Left kidney (tissue), 8 donors: ENCODE measurements at places on chromosomes 4 and X.

GRCh38 chr4:7792616-7793015, 147.0 kb downstream of the AFAP1 start:
- DNase-seq = no peak

- DNase-seq = no peak
Observed at GRCh38 chr4:137000432-137000831, 531.9 kb downstream of the PCDH18 start.

DNA sequence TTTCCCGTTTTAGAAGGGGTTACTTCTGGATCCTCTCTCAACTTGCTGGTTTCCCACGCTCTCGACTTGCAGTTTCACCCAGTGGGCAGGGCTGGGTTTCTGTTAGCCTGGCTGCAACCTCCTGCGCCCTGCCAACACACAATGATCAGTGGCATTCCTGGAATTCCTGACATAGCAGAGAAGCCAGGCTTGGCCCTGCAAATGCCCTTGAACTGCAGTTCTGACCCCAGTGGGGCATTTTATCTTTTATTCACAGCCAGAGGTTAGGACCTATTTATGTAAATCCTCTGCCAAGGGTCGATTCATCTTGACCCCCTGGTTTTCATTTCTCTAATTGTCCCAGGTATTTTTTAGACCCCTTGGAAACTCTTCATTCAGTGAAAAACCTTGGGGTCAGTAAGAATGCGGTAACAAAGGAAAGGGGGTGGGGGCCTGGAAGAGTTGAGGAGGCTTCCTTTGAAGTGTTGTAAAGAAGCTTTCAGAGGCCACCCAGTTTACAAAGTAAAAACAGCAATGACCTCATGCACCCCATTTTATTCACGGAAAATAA, 217.6 kb downstream of the ZNF674 start:
- DNase-seq = peak; percentile 40

- DNase-seq = no peak
Observed at GRCh38 chr4:103098341-103098740, 1.3 kb downstream of the BDH2 start.

DNA sequence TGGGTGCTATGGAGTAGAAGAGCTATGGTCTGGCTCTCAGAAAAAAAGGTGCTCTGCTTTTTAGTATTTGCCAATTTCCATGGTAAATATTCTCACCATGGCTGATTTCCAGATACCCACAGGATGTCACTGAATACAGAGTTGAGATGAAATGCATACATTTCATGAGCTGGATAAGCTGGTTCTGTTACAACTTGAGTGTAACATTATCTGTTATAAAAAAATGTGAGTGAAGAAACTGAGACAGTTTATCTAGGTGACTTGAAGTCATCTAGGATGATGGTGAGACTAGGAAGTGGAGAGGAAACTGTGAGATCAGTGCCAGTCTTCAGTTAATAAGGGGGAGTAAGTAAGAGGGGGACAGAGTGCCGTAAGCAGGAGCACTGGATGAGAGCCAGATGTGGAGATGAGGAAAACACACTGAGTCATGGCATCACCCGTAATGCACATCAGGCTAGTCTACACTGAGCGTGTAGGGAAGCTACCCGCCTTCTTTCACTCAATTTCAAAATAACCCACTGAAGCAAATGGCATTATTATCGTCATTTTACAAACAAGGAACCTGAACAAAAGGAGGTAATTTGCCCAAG, 5.0 kb downstream of the HPSE start:
- no peak for DNase-seq

DNA sequence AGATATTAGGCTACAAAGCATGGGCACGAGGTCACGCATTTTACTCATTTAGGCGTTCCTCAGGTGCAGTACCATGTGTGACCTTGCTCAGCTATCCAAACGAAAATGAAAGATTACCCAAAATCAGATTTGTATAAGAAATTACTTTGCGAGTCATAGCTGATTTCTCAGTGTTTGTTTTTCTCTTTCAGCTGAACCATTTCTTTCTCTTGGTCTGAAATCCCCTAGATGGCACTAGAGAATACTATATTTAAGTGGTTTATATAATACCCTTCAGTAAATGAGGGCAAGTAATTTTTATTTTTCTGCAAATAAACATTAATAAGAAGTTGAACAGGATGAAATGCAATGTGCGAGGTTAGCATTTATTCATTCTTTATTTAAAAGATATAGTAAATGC, 496.6 kb downstream of the STIM2 start:
- DNase-seq = no peak

GRCh38 chrX:1481636-1482529, 29.2 kb upstream of the ASMTL start:
- peak; percentile 46 for DNase-seq

DNA sequence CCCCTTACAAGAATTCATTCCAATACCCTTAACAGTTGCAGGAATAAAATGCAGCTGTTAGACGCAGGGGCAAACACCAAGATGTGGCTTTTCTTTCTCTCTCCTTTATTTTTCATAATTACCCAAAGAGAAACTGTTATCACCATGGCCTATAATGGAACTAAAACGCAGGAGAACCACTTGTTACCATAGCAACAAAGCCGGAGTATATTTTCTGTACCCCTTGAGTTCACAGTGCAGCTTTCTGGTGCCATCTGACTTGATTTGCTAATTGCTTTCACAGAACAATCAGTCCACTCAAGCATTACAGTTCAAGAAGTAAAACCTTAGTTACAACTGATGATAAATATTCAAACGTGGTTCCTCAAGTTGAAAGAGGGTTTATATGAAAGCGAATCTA, 157.9 kb downstream of the AMELX start:
- no peak for DNase-seq

DNA sequence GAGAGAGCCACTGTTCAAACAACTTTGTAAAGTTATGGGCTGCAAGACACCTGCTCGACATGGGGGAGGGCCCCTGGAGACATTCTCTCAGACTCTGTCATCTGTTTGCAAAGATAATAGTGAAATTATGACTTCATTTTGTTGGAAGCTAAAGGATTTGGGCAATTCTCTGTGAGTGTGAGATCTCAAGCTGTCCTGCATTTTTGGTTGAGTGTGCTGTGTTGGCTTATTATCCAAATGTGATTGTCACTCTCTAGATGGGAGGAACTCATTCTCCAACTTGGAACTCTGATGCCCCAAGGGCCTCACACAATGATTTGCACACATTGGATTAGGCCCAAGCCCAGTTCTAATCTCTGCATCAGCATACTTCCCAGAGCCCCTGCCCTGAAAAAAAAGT, 63.7 kb downstream of the STK32B start:
- no peak for DNase-seq

DNA sequence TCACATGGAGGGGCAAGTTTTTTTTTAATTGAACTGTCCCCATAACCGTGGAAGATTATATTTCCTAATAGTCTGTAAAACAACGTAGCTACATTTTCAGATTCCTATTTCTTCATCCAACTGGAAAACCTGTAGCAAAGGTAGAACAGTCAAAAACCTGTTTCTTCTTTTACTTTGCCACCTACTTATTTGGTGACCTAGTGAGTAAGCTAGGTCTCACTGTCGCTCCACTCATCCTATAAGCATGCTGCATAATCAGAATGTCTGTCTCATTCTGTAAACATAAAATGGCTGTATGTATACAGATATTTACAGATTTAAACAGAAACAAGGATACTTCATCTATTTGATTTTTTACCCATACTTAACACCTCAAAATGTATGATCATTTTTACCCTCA, 20.4 kb downstream of the MAML3 start:
- DNase-seq = no peak

GRCh38 chr4:185039508-185040273, 21.4 kb downstream of the HELT start:
- DNase-seq = no peak

DNA sequence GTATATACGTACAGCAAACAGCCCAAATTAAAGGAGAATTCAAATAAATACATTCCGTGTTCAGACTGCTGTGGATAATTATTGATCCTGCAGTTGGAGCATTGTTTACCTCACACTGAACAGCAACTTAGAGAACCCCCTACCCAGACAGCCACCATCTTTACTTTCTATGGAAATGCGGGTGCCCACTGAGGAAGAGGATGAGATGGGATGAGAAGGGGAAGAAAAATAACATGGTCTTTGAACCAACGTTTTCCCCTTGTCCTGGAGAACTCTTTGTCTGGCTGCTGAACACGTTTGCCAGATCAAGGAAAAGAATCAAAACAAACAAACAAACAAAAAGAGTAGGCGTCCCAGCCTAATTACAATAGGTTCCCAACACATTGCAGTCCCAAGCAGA, 1.5 kb downstream of the TSPAN5 start:
- DNase-seq = no peak

DNA sequence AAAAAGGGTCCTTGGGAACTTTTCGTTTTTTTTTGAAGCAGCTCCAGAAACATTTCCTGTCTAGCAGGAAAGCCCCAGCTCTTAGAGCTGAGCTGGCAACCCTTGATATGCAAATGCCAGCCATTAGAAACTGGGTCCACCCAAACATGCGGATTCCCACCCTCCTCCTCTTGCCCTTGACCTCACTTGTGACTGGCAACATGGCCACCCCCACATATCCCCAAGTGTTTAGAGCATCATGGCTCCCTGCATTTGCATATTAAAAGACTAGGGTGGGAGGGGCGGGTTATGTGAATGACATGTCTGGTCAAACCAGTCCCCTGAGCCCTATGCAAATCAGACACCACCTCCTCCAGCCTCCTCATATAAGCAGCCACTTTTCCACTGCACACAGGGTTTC, 671.1 kb downstream of the FAT4 start:
- DNase-seq = no peak

GRCh38 chr4:154958621-154959358, 177.7 kb downstream of the RBM46 start:
- no peak for DNase-seq

- DNase-seq = no peak
Observed at GRCh38 chr4:121390335-121390734, 9.5 kb upstream of the QRFPR start.

DNA sequence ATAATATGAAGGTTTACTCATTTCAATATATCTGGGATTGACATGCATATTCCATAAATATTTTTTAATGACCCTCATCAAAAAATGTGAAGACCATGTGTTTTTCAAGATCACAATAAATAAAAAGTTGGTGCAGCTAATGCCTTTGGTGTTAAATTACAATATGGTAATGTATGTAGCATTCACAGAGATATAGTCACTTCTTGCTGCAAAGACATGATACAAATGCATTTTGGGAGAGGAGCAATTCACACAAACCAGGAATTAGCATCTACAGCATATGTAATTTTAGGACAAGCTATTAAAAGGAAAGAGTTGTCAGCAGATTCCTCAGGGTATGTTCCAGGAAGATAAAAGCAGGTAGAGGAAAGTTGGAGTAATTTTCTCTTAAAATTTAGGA, 734.5 kb upstream of the HTR2C start:
- DNase-seq = no peak

DNA sequence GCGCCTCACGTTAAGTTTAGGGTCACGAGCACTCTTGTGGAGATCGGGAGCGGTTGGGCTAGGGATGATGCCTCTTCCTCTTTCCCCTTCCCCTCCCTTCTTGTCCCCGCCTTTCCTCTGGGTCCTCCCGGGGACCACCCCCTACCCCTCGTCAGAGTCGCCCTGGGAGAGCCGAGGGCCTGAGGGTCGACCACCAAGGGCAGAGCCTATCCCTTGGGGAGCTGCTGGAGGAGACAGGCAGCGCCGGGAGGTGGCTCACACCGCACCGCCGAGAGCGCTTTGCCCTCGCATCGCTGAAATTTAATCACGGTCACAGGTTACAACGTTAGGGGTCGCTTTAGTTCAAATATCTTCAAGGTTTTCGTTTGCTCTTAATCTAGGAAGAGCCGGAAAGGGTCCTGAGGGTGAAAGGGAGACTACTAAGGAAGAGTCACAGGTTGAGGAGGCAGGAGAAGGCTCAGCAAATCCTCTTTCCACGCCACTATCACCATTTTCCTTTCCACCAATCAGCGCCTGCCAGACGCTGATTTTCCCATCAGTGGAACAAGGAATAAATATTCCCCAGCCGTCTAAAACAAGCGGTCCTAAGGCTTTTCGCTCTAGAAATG, 528 bp upstream of the SNCA start:
- peak; percentile 31 for DNase-seq

- DNase-seq = no peak
Observed at GRCh38 chr4:188532751-188533150, 393.5 kb downstream of the TRIML1 start.

DNA sequence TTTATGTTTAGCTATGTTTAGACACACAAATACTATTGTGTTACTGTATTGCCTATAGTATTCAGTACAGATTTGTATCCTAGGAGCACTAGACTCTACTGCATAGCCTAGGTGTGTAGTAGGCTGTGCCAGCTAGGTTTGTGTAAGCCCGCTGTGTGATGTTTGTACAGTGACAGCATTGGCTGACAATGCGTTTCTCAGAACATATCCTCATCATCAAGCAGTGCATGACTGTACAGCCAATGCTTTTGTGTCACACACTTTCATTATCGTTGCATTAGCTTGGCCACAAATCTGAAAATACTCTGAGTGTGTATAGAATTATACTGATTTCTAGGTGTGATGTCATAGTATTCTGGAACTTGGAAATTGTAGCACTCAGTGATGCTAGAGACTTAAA, 63.4 kb downstream of the CLDN34 start:
- DNase-seq = no peak

DNA sequence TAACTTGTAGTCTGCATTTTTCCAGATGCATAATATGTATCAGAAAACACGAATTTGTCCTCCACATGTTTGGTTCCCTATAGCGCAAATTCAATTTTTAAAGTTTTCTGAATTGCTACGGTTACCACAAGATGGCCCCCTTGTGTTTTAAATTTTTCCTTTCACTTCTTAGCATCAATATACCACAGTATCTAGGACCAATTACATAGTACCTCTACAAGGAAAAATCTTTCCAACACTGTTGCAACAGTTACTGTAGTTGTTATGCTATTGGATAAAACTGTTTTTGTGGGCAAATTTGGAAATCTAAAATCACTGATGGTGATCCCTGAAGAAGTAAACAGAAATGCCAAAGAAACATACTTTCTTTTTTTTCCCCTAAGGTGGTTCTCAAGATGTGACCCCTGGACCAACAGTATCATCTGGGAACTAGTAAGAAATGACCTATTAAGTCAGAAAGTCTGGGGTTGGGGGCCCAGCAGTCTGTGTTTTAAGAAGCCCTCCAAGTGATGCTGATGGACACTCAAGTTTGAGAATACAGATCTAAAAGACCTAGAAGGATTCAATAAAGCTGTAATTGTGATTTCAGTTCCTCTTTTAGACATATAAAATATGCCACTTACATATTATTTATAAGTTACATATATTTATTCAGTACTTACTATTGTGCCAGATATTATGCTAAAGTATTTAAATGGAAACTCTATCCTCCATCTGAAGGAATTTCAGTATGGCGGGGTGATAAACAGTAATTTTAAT, 3.1 kb downstream of the ZGRF1 start:
- no peak for DNase-seq

GRCh38 chr4:6674500-6675149, 19.1 kb upstream of the S100P start:
- DNase-seq = no peak

GRCh38 chr4:53185869-53186585, 179.8 kb downstream of the SCFD2 start:
- DNase-seq = no peak

GRCh38 chrX:1792636-1793035, 177.8 kb downstream of the ASMT start:
- no peak for DNase-seq
